Thymus (tissue), 14 donors: ENCODE measurements at places on chromosomes 7 and 10. TPM values are rescaled to one million over a fixed set of nuclear protein-coding genes. Genes with fewer than 3 reads are reported as not detected.

LEP gene
- total RNA-seq = 0.05 TPM

HOXA10 gene
- 1.1 TPM for total RNA-seq

TMEM176A gene
- total RNA-seq = 11.0 TPM

- H3K4me3 ChIP-seq = no peak overlapping the region
- DNase-seq = no peak
- H3K4me1 ChIP-seq = no peaks in the 10 kb centered on the region
- H3K36me3 ChIP-seq = no peaks in the 10 kb centered on the region
- H3K27me3 ChIP-seq = no peaks in the 10 kb centered on the region
Measured at GRCh38 chr10:116542007-116542677, 3.6 kb upstream of the PNLIP start.

GRCh38 chr7:131957338-131958020 lies 401.1 kb upstream of the PODXL start:
- no peak overlapping the region for H3K4me3 ChIP-seq
- H3K27me3 ChIP-seq = no peaks in the 10 kb centered on the region
- DNase-seq = no peak
- H3K4me1 ChIP-seq = no peaks in the 10 kb centered on the region
- no peak overlapping the region for H3K27ac ChIP-seq

- H3K4me1 ChIP-seq = no peaks in the 10 kb centered on the region
- no peak overlapping the region for H3K27ac ChIP-seq
- H3K4me3 ChIP-seq = no peak overlapping the region
- H3K27me3 ChIP-seq = no peaks in the 10 kb centered on the region
Measured at GRCh38 chr7:133763076-133763640, 364.0 kb upstream of the LRGUK start.

DNA sequence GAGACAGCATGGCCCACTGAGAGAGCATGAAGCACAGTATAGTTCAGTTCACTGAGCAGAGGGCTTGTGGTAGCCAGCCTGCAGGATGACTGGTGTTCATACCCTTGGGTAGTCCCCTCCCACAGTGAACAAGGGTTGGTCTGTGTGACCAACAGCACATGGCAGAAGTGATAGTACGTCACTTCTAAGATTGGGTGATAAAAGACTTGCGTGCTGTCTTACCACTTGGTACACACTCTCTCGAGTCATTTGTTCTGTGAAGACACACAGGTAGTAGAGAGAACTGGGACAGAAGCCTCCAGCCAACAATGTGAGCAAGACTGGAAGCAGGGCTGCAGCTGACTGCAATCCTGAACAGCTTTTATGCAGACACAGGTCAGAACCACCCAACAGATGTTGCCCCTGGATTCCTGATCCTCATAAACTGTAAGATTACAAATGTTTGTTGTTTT lies 14.6 kb downstream of the EPC1 start:
- H3K36me3 ChIP-seq = peaks cover 32% of the 10 kb centered on the region
- no peak overlapping the region for H3K4me3 ChIP-seq
- peak; percentile 36 for DNase-seq

- no peak overlapping the region for H3K27ac ChIP-seq
- peaks cover 87% of the 10 kb centered on the region for H3K36me3 ChIP-seq
- no peak overlapping the region for H3K4me3 ChIP-seq
- no peak for DNase-seq
- peaks cover 28% of the 10 kb centered on the region for H3K4me1 ChIP-seq
- H3K27me3 ChIP-seq = no peaks in the 10 kb centered on the region
Measured at GRCh38 chr7:55493408-55493807, 78.9 kb downstream of the VOPP1 start.
